Activated CD8-positive, alpha-beta T cell treated with anti-CD3 and anti-CD28 coated beads for 36 hours (primary cell): ENCODE measurements at places on chromosomes 7 and 10. TPM values are rescaled to one million over a fixed set of nuclear protein-coding genes. Genes with fewer than 3 reads are reported as not detected.

PLAC9 gene
- not detected for total RNA-seq

DNA sequence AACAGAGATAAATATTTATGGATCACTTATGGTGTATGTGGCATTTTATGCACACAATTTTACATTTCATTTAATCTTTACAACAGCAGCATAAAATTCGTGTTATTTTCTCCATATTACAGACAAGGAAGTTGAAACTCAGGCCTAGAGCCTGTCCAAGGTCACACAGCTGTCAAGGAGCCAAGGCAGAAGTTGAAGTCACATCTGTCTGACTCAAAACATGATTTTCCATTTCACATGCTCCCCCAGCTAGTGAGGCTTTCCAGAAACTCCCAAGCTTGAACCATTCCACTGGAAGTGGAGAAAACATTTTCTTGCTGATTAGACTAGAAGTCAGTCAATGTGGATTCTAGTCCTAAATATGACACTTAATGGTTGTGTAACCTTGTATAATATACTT, 110.5 kb downstream of the HECTD2 start:
- no peaks in the 10 kb centered on the region for H3K36me3 ChIP-seq
- no peak overlapping the region for H3K4me3 ChIP-seq
- H3K27me3 ChIP-seq: peaks cover 6% of the 10 kb centered on the region
- no peaks in the 10 kb centered on the region for H3K4me1 ChIP-seq
- no peak for DNase-seq

GRCh38 chr7:92955081-92955480, 118.7 kb upstream of the CDK6 start:
- peaks cover 32% of the 10 kb centered on the region for H3K4me1 ChIP-seq
- DNase-seq: peak; percentile 78
- H3K27ac ChIP-seq: peak overlapping the region; percentile 75
- peaks cover 19% of the 10 kb centered on the region for H3K36me3 ChIP-seq
- no peak overlapping the region for H3K4me3 ChIP-seq

GRCh38 chr10:70424320-70424719, 17.2 kb downstream of the NODAL start:
- no peaks in the 10 kb centered on the region for H3K27me3 ChIP-seq
- H3K36me3 ChIP-seq: peaks cover 26% of the 10 kb centered on the region
- H3K4me3 ChIP-seq: no peak overlapping the region
- no peak for DNase-seq
- H3K27ac ChIP-seq: no peak overlapping the region

DNA sequence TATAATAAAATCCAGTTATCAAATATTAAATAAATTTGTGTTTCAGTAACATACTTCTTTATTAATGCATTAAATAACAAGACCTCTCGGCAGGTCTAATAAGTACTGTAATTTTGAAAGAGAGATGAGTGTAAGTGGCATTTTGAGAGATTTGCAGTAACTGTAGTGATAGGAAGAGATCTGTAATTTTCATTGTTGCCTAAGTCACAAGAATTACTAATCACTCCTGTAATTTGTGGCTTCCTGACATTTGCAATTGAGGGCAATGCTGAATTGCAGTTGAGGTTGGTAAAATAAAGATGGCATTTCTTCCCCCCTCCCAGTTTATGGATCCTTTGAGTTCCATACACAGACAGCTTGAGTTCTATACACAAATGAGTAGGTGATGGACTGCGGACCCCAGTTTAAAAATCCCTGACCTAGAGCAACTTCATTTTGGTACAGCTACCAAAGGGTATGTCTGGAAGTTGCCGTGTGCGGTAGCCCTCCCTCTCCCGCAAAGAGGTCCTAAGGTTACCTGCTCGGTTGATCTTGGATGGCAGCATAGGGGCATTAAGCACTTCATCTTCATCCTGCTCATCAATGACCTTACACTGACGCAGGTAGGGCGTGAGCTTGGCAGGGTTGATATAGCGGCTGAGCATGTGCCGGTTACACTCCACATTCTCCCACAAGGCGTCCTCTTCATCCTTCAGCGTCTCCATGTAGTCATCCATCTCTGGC, 96.4 kb downstream of the CARD11 start:
- DNase-seq: no peak
- H3K4me1 ChIP-seq: peaks cover 51% of the 10 kb centered on the region
- no peaks in the 10 kb centered on the region for H3K27me3 ChIP-seq
- peak overlapping the region; percentile 25 for H3K27ac ChIP-seq
- H3K4me3 ChIP-seq: no peak overlapping the region
